CD4-positive, alpha-beta T cell treated with Interleukin-10 for 1 hour (primary cell): ENCODE measurements at places on chromosomes 2 and 18.

GRCh38 chr2:15812187-15812780 is 128.1 kb upstream of the MYCN start:
- DNase-seq: no peak

GRCh38 chr2:24491542-24492420 is 727 bp downstream of the NCOA1 start:
- peak; percentile 74 for DNase-seq

DNA sequence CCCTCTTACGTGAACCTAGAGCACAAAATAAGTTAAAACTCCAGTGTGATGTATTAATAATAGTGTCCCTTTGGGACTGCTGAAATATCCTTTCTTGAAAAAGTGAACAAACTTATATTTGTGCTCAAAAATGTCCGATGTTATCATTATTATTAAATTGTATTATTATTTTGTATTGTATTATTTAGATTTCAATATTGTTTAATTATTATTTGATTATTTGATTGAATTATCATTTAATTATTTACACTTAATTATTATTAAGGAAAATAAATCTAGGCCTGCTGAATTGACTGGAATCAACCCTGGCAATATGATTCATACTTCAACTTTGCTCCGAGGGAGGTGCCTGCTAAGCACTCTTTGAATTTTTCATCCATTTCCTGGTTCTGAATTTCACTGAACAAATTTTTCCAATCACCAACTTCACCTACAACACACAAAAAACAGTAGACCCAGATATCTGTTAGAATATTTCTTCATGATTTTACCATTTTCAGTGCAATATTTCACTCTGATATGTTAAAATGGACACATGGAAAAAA is 10.9 kb upstream of the EIF2AK2 start:
- no peak for DNase-seq

DNA sequence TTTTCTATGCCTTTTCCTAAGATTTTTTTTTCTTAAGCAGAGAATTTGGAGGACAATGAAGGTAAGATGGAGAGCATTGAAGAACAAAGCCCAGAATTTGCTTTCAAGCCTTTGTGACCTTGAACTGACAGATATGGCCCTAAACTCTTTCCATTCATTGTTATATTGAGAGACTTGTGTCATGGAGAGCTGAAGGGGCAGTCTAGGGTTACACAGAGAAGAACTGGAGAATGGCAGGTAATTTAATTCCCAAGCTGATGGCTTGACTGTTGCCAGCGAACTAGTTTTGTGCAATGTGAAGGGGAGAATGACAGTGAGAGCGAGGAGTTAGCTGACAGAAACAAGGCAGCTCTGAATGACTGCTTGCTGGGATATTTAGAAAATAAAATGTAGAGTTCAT is 1344.2 kb downstream of the LRP1B start:
- no peak for DNase-seq

GRCh38 chr2:120448961-120449810 is 103.2 kb downstream of the INHBB start:
- no peak for DNase-seq

GRCh38 chr18:32057624-32058165 is 34.0 kb upstream of the RNF138 start:
- no peak for DNase-seq

DNA sequence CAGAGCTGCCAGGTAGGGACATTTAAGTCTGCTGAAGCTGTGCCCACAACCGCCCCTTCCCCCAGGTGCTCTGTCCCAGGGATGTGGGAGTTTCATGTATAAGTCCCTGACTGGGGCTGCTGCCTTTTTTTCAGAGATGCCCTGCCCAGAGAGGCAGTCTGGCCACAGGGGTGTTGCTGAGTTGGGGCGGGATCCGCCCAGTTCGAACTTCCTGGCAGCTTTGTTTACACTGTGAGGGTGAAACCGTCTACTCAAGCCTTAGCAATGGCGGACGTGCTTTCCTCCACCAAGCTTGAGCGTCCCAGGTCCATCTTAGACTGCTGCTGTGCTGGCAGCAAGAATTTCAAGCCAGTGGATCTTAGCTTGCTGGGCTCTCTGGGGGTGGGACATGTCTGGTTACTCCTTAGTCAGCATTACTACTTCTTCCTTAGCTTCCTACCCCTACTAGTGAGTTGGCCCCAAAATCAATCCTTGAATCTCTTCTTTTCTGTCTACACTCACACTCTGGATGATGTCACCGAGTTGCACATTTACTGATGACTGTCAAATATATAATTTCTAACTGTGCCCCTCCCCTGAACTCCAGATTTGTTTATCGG is 31.8 kb upstream of the FSHR start:
- DNase-seq: no peak

DNA sequence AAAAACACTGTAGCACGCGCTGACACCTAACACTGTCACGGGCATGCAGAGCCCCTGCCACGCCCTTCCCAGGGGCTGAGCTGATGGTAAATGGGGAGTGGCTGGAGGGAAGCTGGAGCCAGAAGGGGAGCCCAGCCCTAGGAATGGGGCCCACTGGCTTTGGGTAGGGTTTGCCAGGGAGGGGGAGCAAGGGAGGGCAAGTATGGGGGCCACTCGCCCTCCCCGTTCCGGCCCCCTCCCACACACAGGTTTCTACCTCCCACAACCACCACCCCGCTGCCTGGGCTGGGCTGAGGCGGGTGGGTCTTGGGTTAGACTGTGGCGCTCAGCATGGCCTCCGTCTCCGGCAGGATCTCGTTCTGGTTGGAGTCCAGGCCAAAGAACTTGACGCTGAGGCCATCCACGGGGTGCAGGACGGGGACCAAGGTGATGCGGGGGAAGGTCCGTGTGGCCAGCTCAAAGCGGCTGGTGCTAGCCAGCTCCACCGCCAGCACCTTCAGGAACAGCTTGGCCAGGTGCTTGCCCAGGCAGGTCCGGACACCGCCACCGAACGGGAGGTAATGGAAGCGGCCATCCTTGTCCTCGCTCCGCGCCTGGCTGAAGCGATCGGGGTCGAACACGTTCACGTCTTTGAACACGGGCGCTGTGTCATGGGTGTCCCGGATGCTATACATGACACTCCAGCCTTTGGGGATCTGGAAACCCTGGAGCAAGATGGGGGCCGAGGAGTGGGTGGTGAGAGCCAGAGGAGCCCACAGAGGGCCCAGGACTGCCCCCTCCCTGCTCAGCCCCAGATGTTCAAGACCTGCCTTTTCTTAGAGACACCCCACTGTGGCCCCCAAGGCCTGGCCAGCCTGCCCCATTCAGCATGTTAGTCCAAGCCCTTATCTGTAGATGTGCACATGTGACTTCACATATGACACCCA is 15.5 kb downstream of the CYP26B1 start:
- DNase-seq: no peak

DNA sequence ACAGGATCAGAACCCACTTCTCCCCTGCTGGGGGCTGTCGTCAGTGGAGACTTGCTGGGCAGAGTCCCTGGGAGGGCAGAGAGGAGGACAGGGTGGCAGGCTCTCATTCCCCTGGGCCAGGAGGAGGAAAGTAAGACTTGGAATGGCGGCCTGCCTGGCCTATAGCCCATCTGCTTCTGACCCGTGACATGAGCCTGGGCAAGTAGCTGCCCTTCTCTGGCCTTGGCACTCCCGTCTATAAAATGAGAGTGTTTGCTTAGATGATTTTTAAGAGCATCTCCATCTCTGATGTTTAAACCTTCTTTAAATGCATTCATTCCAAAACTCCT is 173.0 kb downstream of the DDX1 start:
- no peak for DNase-seq

DNA sequence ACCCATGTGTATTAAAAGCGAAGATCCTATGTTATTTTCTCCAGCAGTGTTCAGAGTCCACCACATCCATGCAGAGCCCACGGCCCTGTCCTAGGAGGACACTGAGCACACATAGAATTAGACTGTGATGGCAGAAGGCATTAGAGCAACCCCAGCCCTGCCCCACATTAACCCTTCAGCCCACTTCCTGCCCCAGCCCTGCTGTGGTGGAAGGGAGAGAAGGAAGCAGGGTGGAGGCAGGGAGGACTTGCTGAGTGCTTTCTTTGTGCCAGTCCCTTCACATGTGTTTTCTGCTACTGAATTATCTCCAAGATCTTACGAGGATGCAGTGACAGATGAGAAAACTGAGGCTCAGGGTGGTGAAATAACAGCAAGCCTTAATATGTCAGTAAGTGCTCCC is 339.0 kb downstream of the SMAD2 start:
- no peak for DNase-seq

DNA sequence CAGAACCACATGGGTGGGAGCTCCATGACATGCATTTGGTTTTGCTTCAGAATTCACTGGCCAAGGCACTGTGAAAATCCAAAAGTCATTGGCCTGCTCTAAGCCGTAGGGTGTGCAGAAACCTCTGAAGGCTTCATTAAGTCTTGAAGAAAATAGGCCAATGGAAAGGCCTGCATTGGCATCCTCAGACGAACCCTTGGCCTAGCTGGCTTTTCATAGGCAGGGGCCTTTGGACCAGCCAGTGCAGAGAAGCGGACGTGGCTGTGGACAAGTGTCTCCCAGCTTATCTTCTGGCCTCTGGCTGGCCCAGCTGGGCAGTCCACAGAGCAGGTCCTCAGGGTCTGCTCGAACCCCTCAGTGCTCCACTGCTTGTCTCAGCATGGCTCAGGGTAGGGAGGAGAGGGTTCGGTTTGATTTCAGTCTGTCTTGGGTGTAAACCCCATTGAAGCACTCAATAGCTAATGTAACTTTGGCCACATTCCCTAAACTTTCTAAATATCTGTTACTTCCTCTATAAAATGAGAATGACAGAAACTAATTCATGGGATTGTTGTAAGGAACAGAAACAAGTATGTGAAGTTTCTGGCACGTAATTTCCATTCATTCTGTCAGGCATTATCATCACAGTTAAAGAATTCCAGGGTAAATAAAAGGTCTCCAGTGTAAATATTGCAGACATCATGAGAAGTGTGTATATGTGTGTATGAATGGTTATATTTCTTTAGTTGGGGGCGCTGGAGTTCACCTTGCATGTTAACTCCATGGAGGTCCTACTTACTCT is 125.5 kb downstream of the TFCP2L1 start:
- no peak for DNase-seq

- DNase-seq: no peak
Measured at GRCh38 chr18:74544898-74545297, 10.6 kb downstream of the CNDP1 start.

DNA sequence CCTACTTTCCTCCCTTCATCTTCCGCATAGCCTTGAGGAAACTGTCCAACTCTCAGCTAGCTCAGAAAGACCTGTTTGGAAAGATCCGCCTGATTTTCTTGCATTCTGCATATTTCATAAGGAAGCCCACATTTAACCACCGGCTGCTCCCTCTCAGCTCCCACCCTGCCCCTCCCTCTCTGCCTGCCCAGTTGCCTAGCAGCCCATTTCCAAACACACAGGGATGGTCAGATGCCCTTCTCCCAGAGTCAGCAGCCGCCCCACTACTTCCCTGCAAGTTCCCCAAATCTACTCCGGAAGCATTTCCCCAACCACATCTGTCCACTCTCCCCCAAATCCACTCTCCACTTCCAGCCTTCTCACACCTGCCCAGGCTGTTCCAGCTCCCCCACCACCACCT is 96.0 kb downstream of the TNS1 start:
- no peak for DNase-seq

DNA sequence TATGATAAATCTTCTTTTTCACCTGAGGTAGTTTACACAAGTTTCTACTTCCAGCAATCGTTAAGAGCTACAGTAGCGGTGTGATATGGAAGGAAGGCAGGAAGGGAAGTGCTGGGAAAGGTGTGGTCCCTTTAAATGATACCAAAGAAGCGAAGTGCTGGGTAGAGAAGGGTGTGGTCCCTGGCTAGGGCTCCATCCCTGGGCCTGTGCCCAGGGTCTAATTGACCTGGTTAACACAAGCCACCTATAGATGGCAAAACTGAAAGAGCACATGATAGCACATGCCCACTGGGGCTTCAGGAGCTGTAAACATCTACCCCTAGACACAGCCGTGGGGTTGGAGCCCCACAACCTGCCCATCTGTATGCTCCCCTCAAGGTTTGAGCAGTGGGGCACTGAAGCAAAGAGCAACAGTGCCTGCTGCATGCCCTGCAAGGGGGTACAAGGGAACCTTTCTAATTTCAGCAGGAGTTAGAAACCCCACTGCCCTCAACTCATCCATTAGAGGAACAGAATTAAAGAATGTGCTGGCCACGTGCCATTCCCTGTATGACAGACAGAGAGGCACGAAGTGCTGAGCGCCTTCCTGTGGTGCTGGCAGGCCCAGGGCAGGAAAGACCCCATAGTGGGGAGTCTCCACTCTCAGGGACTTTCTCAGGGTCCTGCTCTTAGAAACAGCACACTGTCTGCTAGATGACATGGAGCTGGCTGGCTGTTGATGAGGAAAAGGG is 153.1 kb upstream of the LMAN1 start:
- no peak for DNase-seq

GRCh38 chr2:219296142-219296541 is 13.1 kb downstream of the PTPRN start:
- no peak for DNase-seq
